ENCODE measurements at places on chromosomes 3 and 15.

- DNase-seq: no peak
Measured at GRCh38 chr15:85950101-85950500, 129.6 kb upstream of the AGBL1 start.

DNA sequence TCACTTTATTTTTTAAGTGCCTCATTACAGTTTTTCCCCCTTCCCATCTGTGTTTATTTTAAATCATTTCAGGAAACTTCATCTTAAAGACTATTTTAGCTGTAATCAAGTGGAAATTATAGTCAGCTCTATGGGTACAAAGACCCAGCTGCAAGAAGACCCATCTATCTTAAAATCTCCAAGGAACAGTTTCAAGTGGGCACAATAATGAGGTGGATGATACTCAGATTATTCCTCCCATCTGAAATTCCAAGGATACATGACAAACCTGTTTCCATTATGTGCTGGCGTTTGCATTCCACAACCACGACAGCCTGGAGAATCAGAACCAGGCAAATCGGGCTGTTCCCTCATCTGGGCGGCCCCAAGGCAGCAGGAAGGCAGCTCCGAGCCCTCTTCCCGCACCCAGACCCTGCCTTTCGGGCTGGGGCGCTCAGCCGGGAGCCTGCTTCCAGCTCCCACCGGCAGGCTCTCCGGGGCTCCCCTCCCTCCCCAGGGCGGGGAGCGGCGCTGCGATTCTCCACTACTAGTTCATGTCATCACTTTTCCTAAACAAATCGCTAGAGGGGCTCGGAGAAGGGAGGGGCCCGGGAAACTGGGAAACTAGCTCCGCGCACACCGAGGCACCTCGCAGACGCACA lies at the start of gene MGLL:
TSS of gene MGLL (minus strand) at position 475 of the 641 bp plus-strand sequence. CDS start at position 278, 197 bp downstream.
- no peak for DNase-seq

DNA sequence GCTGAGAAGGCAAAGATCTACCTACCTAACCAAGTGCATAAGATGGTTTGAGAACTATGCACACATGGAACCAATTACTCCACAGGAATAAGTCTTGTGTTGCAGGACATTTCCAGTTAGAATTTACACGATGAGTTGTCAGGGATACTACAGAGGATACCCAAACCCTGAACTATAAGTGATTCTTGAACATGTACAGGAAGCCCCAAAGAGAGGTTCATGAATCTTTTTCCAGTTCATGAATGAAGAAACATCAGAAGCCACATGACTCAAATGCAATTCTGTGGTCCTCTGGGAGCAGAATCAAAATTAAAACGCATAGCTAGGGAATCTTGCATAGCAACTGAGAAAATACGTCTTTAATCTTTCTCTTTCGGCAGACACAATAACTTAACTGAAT lies 114.1 kb upstream of the LMCD1 start:
- DNase-seq: no peak

GRCh38 chr3:117063930-117064329 lies 354.4 kb downstream of the TUSC7 start:
- DNase-seq: no peak
